ENCODE measurements at places on chromosomes 1 and 21.

- DNase-seq, result no peak
Measured at GRCh38 chr1:19229229-19229628, 19.2 kb upstream of the UBR4 start.

DNA sequence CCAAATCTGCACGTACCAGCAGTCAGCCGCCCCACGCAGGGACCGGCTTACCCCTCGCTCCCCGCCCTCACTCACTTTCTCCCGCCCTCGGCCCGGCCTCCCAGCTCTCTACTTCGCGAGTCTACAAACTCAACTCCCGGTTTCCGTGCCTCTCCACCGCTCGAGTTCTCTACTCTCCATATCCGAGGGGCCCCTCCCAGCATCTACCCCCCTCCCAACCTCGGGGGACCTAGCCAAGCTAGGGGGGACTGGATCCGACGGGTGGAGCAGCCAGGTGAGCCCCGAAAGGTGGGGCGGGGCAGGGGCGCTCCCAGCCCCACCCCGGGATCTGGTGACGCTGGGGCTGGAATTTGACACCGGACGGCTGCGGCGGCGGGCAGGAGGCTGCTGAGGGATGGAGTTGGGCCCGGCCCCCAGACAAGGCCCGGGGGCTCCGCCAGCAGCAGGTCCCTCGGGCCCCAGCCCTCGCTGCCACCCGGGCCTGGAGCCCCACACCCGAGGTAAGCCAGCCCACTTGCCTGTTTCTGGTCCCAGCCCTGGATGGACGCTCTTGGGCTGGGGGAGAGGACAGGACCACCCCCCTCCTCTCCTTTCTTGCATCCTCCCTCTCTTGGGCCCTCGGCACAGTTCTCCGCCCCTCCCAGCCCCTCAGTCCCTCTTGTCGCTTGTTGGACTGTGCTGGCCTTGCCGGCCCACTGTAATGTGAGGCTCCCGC, at the start of gene ARTN:
TSS of gene ARTN (plus strand) at position 416 of the 715 bp plus-strand sequence. CDS start 1,856 bp downstream, outside the sequence.
- DNase-seq, result peak; percentile 49

DNA sequence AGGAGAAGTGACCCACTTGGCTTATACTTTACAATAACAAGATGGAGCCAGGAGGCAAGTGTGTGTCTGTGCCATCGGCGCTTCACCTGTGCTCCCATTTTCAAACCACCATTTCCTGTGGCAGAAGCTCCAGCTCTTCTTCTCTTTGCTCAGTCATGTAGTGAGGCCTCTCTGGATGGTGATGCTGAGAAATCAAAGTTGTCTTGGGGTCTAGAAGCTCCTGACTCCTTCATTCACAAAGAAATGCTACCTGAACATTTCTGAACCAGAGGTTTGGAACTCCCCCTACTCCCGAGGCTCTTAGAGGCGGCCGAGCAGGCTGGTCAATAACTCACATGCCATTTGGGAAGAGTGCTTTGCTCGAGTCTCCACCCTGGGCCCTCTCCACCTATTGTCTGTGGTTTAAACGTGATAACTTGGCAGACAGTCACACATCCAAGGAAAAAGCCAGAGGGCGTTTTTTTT, 18.0 kb downstream of the SLAMF1 start:
- no peak for DNase-seq

GRCh38 chr21:26732432-26733221, 112.6 kb downstream of the ADAMTS1 start:
- DNase-seq, result peak; percentile 50

GRCh38 chr1:121516234-121516967, 331.6 kb downstream of the SRGAP2C start:
- DNase-seq, result no peak

DNA sequence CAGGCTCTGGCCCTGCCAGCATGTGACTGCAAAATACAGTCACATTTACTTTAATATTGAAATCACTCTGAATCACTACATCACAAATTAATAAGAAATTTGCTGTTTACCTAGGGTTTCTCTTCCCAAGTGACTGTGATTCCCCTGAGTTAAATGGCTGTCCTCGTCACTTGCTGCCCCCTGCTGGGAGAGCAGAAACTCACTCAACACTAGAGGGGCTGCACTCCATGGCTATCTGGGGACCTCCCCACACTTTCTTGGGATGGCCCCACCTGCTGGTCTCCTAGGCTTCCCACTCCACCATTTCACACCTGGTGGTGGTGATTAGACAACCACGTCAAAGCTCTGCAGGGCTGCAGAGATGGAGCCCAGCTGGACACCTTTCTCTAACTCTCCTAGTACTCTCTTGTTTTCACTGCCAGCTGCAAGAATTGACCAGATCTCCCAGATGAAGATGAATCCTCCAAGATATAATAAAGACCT, 63.4 kb downstream of the CD2 start:
- DNase-seq, result peak; percentile 74

DNA sequence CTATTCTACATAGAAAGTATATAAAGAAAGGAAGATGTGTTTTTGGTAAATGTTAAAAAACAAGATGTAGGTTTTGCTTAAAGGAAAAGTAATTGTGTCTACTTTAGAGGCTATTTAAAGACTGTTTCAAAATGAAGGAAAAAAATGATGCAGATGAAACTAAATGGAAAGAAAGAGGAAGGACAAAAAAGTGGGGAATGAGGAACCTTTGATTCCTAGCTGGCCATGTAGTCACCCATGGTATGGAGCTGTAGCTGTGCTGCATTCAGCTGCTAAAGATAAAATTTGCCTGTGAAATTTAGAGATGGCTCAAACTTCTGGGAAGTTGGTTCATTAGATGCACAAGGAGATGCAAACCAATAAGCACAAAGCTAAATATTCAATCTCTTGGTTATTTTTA, 86.8 kb upstream of the SERBP1 start:
- DNase-seq, result no peak

DNA sequence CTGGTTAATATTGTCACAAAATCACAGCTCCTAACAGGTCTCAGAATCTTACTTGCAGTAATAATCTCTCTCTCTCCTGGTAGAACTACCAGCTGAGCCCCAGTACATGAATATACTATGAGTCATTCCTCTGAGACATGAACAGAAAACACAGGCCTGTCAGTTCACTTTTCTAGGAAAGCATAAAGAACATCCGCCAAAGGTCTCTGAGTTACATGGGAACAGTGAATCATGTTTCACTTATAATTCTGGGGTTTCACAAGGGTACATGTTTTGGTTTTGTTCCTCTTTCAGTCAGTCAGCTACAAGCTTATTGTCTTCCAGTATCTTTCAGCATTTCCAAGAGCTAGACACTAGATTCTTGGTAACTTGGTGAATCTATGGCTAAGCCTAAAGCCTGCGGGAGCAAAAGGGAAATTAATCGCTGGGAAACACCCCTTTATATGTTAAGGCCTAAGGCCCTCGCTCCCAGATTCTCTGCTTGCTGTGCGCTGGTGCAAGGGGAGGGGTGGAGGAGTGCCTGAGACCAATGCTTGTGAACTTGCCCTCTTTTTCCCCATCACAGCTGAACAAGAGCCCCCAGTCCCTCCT, 31.7 kb downstream of the IFNGR2 start:
- no peak for DNase-seq

DNA sequence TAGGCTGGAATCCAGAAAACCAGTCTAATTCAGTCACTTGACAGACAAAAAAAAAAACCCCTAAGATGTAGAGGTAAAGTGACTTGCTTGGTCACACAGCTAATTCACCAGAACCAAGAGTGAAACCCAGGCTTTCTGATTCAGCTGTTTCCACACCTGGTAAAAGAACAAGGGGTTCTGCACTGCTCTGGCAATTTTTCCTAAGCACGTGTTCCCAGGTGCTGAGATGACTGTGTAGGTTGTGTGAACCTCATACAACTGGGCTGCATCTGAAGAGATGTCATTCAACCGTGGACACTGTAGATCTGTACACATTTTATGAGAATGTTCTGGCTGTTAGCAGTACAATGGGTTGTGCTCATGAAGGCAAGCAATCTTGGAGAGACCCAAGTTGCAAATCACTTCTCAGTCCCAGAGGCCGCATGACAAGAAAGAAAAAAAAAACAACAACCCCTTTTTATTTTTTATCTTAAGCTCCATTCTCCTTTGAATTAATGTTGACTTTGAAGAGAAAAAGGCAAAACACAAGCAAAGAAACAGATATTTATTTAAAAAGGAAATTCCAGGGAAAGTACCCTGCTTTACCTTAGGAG, 95.4 kb downstream of the INTS7 start:
- no peak for DNase-seq

DNA sequence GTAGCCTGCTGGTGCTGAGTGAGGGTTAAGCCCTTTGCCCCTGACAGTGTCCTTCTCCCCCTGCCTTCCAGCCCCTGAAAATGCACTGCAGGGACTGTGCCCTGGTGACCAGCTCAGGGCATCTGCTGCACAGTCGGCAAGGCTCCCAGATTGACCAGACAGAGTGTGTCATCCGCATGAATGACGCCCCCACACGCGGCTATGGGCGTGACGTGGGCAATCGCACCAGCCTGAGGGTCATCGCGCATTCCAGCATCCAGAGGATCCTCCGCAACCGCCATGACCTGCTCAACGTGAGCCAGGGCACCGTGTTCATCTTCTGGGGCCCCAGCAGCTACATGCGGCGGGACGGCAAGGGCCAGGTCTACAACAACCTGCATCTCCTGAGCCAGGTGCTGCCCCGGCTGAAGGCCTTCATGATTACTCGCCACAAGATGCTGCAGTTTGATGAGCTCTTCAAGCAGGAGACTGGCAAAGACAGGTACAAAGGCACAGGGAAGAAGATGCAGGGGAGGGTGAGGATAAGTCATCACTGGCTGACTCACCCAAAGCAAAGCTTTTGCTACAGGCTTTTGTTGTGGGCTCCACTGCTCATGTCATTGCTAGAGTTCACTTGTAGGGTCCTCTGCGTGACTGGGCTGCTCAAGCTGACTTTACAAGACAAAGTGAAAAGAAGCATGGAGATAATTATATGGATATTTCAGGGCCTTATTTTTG, 174.9 kb downstream of the PIGK start:
- no peak for DNase-seq

Data from NCI-H524 (cell line).